RCC 7860 (cell line): ENCODE measurements at places on chromosomes 12 and 14.

DNA sequence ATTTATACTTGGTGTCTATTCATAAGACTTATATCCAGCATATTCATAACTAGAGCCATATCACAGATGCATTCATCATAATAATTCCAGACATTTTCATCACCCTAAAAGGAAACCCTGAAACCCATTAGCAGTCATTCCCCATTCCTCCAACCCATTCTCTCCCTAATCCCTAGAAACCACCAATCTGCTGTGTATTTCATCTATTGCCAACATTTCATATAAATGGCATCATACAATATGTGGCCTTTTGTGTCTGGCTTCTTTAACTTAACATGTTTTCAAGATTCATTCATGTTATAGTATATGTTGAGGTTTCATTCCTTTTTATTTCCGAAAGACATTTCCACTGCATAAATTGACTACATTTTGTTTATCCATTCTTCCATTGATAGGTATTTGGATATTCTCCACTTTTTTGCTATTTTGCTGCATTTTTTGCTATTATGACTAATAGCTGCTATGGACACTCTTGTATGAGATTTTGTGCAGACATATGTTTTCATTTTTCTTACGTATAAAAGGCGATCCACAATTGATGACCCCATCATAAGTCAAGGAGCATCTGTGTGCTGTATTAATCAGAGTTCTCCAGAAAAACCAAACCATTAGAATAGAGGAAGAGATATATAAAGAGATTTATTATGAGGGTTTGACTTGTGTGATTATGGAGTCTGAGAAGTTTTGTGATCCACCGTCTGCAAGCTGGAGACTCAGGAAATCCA, 5.1 kb upstream of the OAS2 start:
- no peak for DNase-seq

- DNase-seq, result no peak
These were observed 613.9 kb downstream of the SOX5 start for GRCh38 chr12:23335593-23335992.

DNA sequence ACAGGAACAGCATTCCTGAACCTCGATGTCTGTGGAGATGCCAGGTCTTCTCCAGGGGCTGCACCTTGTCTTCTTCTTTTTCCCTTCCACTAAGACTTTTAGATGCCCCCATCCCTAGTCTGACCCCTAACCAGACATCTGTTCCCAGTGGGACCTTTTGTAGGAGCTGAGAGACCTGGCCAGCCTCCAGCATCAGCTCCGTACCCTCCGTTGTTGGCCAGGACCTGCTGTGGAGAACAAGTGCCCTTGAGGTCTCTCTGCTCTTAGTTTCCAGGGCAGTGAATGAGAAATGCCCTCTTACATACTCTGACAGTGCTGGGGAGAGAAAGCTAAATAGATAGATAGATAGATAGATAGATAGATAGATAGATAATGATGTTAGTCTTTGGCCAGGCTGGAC, 16.8 kb upstream of the SDR39U1 start:
- DNase-seq, result no peak

- DNase-seq, result no peak
These were observed 12.1 kb downstream of the NKX2-1 start for GRCh38 chr14:36507847-36508417.
